HepG2 (cell line): ENCODE measurements at places on chromosomes 11 and 22. TPM values are rescaled to one million over a fixed set of nuclear protein-coding genes. Genes with fewer than 3 reads are reported as not detected.
A peak's percentile ranks its signal among the peaks of the same experiment; 100 is the strongest.

DNA sequence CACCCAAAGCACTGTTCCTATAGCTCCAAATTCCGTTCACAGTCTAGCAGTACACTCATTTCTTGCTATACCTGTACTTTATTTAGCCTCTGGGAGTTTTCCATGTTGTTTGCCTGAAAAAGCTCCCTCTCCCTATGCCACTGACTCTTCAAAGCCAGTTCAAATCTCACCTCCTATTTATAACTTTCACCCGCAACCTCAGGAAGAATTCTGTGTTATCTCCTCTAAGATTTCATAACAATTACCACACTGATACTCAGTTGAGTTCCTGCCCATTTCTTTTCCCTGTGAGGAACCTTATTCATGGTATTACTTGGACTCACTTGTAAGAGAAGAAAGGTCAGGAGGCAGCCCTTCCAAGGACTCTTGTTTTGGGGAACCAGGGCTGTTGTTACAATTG is 25.2 kb downstream of the GDPD4 start:
- DNase-seq, result no peak

DNA sequence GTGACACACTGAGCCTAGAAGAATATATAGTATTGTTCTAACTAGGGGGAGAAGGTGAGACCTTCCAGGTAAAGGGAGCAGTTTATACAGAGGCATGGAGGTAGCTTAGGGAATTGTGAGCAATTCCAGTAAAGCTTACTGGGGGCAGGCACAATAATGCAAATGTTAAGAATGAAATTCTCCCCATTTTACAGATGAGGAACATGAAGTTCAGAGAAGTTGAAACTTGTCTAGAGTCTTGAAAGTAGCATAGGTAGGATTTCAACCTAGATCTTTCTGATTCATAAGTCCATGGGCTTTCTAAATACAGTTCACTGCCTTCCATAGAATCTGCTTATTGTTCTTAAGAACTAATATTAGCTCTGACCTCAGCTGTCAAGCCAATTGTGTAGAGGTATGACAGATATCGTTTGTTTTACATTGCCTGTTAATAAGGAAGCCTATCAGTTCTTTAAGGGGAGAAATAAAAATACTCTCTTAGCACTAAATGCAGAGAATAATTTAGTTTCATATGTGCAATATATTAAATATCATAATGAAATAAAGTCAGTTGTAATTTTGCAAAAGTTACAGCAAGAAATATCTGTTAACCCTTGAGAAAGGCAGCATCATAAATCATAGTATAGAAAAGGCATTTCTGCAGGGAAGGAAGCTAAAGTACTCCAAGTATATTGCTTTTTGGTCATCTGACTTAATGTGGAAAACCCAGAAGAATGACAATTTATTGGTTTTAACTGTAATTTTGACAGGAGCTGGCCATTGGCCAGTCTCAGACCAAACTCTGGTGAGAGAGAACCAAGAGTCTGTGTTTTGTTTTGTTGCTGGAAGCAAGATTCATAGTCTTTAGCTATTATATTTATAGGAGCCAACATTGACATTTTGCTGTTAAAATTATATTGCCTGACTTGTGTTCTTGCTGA is 181.8 kb downstream of the UVRAG start:
- DNase-seq, result no peak

- no peak for DNase-seq
Observed at GRCh38 chr11:121610706-121611105, 157.9 kb upstream of the SORL1-AS1 start.

TCN1 gene
- total RNA-seq, result not detected in 2 replicates

DNA sequence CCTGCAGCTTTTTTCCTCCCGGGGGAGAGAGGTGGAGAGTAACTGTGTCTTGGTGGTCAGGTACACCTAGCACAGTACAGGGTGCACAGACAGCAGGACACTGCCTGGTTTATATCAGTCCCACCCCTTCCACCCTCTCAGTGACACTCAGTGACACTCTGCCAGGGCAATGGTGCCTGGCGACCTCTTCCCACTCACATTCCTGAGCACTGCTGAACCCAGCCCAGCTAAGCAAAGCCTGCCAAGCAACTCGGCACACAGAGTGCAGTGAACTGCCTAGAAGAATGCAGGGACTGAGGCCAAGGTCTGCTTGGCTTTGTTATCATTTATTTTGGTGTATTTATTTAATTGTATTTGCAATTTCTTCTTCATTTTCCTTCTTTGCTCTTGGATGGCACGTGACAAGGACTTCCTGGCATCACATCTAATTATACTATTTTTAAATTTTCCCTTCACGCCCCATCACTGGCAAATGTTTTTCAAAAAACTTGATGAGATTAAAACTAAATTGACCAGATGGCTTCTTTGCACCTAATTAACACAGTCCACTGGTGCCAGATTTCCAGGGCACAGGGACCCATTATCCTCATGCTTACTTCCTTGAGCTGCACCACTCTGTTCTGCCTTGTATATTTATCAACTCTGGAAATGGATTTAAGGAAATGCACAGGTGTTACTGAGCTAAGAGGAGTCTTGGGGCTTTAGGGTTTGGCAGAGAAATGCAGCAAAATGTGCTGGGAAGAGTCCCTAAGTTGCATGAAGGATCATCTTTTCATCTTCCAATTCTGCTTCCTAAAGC is 205.6 kb downstream of the ADAMTS15 start:
- no peak for DNase-seq

- no peak for DNase-seq
Observed at GRCh38 chr11:69213316-69213715, 57.6 kb downstream of the SMIM38 start.

DNA sequence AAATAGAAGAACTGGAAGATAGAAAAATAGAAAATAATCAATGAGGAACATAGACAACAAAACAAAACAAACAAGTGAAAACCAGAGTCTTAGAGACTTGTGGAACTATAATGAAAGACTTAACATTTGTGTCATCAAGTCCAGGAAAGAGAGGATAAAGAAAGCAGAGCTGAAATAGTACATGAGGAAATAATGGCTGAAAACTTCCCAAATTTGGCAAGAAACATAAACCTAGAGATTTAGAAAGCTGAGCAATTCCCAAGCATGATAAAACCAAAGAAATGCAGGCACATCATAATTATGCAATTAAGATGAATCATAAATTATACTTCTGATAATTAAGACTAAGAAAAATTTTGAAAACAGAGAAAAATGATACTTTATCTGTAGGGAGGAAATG is 614.5 kb downstream of the ETS1 start:
- DNase-seq, result no peak

GLYATL2 gene
- total RNA-seq, result not detected in 2 replicates

SLC22A12 gene
- not detected in 2 replicates for total RNA-seq

DNA sequence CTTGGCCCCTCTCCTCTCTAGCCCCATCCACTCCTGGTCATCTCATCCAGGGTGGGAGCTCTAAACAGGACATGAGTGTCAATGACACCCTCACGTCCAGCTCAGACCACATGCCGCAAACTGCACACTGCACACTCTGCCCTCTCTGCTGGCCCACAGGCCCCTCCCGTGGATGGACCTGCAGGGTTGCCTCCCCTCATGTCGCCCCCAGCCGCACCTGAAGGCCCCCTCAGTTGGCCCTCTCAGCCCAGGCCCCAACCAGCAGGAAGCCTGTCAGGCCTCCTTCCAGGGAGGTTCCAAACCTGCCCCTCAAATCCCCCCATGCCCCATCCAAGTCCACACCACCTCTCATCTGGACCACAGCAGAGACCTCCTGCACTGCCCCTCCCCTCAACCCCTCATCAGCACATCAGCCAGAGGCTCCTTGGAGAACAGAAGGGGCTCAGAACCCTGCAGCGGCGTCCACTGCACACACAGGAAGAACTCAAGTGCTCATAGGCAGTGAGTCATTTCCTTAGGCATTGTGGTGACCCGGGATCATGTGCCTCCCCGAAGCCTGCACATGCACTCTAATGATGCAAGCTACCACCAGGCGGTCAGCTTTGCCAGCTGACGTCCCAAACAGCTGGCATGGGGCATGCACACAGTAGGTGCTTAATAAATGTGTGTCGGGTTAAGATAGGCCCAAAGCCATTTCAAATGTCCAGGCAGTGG is 12.9 kb upstream of the CDKN1C start:
- peak; percentile 17 for DNase-seq

DNA sequence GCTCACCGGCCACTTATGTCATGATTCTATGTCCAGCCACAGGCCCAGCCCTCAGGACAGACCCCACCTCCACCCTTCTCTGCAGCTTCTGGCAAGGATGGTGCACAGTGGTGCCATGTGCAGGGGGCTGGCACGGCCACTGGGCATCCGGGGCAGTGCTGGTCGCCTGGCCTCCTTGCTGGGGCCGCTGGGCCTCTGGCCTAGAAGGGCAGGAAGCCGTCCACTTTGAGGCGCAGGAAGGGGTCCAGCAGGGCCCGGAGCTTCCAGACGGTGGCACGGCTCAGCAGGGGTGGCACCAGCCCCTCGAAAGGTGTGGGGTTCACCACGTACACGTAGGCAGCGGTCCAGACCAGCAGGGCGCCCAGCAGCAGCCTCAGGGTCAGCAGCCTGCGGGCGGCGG is 2.4 kb downstream of the CCDC188 start:
- DNase-seq, result no peak

GRCh38 chr11:84476581-84476980 is 1150.6 kb downstream of the DLG2 start:
- DNase-seq, result no peak

PRDX5 gene
- 215 and 266 TPM in 2 replicates for total RNA-seq

DNA sequence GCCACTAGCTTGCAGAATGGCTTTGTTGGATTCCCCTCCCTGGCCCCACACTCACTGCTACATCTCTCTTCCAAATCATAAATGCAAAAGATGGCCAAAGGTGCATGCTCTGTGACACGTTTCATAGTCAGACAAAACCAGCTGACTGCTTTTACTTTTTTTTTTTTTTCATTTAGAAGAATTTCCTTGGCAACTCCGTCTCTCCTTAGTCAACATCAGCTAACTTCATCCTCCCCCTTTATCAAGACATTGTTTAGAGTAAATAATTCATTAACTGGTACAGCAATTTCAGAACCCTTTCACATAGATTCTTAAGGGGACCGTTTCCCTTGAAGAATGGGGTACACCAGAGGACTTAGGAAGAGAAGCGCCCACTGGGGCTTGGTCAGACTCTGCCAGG is 16.0 kb downstream of the KCNQ1OT1 start:
- no peak for DNase-seq

- peak; percentile 97 for DNase-seq
Observed at GRCh38 chr11:129143335-129143734, 48.8 kb downstream of the ARHGAP32 start.

CDC42BPG gene
- 0.77 and 1.4 TPM in 2 replicates for total RNA-seq

OR52I2 gene
- not detected in 2 replicates for total RNA-seq

MMP13 gene
- not detected in 2 replicates for total RNA-seq

DNA sequence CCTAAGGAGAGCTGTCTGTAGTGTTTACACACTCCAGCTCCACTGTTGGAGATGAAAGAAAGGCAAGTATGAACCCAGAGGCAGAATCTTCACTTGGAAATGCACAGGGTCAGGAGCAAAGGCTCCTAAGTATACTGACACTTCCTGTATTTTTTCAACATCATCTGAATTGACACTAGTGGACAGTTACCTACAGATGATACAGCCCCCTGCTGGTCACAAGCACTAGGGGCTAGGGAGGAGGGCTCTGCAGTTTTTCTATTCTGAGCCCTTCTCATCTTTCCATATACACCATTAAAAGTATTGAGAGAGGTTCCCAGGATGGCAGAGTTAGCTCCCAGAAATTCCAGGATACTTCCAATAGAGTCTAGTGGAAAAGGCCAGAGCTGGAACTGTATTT is 290.3 kb upstream of the API5 start:
- DNase-seq, result peak; percentile 13

CRYBA4 gene
- total RNA-seq, result not detected in 2 replicates

CDC42EP2 gene
- total RNA-seq, result 2.5 and 7.1 TPM in 2 replicates

EMID1 gene
- 0.21 and 0.82 TPM in 2 replicates for total RNA-seq

DNA sequence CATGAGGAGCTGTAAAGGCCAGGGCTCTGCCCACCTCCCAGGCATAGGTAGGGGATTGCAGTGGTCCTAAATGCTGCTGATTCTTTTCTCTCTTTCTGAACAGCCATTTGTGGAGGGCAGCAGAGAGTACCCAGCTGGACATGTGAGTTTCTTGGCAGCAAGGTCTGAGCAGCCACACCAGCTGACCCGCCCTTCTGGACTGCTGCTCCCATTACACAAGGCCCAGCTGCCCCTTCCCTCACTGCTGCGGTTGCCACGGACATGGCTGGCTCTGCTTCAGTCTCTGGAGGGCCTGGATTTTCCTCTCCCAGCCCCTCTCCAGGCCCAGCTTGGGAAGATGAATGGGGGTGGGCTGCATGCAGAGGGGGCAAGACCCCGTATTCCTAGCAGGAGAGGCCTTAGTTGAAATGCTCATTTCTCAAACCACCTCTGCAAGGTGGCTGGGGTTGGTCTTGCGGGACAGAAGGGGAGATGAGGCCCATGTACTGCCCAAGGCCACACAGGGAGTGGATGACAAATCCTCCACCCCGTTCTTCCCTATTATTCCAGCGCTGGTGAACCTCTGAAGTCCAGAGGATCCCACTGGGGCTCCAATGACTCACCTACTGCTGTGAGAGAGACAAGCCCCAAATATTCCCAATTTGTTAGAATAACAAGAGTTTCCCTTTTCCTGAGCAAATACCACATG is 4.6 kb downstream of the LGALS12 start:
- no peak for DNase-seq

CBLIF gene
- total RNA-seq, result not detected in 2 replicates

GRCh38 chr22:46064966-46065666 is 85.2 kb upstream of the PPARA start:
- no peak for DNase-seq

DNA sequence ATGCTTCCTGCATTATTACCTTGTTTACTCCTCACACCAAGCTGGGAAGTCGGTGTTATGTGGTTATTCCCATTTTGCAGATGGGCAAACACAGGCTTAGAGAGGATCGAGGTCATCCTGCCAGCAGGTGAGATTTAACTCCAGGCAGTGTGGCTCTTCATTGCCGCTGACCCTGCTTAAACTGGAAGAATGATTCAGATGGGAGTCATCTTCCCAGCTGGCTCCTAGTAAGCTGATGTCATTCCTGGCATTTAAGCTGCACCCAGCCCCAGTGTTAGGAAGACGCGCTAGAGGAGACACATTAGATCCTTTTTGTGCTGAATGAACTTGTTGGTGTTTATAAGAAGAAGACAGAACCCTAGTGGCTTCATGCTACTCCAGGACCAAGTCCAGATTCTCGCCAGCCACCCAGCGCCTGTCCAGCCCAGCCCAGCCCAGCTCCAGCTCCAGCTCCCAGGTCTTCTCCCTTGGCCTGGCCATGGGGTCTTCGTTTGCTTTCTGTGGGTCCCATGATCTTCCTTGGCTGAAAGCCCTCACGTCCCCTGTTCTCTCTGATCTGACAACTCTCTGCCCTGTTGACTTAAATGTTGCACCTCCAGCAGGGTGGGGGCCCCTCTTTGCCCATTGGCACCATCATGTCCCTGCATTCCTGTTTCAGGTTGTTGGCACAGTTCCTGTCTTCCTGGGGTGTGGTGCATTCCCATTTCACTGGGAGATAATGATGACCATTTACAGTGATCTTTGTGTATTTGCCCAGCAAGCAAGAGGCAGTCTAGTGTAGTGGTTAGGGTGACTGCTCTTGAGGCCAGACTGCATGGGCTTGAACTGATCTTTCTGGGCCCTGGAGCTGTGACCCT is 13.6 kb downstream of the PARVB start:
- DNase-seq, result no peak

GRCh38 chr22:24284747-24285203 is 14.1 kb downstream of the SPECC1L start:
- DNase-seq, result no peak

- no peak for DNase-seq
Observed at GRCh38 chr22:33247758-33248157, 189.6 kb upstream of the SYN3 start.
